ENCODE measurements at places on chromosomes 6 and 20.

GRCh38 chr20:12504779-12505178 lies 504.0 kb upstream of the SPTLC3 start:
- DNase-seq: no peak

GRCh38 chr6:288866-289265 lies 3.4 kb upstream of the DUSP22 start:
- no peak for DNase-seq

GRCh38 chr20:58938078-58938477 lies 43.0 kb upstream of the NELFCD start:
- DNase-seq: no peak

DNA sequence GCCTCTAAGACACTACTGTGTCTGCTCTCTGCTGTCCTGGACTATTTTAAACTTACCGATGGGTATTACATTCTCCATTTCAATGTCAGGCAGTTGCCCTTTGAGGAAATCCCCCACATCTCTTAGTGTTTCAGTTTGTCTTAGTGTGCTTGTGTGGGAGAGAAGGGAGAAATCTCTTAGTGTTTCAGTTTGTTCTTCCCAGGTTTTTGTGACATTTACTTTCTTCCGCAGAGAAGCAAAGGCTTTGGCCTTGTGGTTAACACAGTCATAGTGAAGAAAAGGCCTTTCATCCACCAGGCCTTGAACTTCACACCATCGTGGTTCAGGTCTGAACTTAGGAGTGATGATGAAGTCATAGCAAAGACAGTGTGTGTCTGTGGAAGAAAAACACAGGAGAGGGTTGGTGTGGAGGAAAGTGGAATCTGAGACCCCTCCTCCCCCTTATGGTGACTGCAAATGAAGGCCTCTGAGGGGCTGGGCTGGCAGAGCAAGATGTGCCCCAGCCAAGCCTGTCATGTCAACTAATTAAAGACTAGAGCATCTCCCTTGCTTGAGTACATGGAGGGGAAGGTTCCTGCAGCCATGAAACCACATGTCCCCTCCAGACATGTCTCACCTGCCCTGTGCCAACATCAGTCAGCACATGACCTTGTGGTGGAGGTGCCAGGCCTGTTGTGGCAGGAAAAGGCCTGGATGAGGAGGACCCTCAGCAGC lies 23.9 kb downstream of the RAET1L start:
- no peak for DNase-seq

DNA sequence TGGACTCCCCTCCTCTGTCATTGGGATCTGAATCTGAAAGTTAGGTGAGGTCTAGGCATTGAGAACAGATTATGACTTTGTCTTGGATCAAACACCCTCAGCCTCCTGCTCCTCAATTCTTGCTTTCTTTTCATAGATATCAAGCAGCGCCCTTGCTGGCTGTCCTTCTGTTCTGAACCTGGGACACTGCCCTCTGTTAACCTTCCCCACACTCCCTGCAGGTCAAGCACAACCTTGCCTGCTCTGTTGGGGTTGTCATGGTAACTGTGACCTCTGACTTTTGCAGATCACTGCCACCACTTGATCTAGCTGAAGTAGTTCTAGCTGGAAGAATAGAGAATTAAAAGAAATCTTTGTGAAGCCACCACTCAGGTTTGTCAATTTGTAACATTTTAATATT lies 16.4 kb upstream of the MICA start:
- no peak for DNase-seq

- DNase-seq: no peak
These were observed 6.4 kb downstream of the FBXO30 start for GRCh38 chr6:145808239-145808638.

DNA sequence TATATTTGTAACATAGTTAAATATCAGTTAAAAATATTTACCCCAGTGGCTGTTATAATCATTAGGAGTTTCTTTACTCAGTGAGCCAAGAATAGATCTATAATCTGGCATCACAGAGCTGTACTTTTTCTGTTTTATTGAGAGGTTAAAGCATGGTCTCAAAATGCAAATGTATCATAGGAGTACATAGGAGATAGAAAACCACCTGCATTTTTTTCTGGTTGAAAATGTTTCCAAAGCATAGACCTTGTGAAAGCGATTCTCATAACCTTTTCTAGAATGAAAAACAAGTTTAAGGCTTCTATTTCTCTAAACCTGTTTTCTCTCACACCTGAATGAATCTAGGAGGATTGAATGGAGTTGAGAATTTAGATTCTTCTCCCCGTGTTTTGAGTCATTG lies 14.4 kb downstream of the KCNQ5 start:
- no peak for DNase-seq

DNA sequence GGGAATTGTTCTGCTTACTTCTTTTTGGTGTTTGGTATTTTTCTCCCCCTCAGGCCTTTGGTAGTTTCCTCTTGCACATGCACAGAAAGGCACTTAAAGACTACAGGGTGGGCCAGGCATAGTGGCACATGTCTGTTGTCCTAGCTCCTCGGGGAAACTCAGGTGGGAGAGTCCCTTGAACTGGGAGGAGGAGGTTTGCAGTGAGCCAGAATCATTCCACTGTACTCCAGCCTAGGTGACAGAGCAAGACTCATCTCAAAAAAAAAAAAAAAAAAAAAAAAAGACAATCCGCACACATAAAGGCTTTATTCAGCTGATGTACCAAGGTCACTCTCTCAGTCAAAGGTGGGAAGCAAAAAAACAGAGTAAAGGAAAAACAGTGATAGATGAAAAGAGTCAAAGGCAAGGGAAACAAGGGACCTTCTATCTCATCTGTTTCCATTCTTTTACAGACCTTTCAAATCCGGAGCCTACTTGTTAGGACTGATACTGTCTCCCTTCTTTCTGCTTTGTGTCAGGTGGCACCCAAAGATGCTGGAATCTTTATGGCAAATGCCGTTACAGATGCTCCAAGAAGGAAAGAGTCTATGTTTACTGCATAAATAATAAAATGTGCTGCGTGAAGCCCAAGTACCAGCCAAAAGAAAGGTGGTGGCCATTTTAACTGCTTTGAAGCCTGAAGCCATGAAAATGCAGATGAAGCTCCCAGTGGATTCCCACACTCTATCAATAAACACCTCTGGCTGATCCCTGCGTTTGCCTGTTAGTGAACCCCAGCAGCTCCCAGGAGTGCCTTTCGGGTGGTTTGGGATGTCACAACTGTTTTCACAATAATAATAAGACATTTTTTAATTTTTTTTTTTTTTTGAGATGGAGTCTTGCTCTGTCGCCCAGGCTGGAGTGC lies 9.3 kb downstream of the DEFB123 start:
- DNase-seq: no peak

DNA sequence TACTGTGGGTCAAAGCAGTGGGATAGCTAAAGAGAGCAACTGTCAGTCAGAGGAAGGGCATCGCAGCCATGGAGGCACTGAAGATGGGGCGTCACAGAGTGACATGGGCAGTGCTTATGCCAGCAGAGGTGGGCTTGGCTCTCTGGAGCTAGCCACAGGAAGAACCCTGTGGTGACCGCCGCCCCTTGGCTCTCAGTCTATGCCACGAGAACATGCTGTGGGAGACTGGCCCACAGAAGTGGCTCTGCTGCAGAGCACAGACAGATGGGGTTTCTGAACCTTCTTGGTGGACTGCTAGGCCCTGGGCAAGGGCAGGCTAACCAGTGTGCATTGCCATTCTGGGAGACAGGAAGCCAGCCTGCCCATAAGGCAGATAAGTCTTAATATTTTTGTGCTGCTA lies 290.0 kb upstream of the SUPT3H start:
- no peak for DNase-seq
